HS-5 (cell line): ENCODE measurements at places on chromosomes 16 and 17.

DNA sequence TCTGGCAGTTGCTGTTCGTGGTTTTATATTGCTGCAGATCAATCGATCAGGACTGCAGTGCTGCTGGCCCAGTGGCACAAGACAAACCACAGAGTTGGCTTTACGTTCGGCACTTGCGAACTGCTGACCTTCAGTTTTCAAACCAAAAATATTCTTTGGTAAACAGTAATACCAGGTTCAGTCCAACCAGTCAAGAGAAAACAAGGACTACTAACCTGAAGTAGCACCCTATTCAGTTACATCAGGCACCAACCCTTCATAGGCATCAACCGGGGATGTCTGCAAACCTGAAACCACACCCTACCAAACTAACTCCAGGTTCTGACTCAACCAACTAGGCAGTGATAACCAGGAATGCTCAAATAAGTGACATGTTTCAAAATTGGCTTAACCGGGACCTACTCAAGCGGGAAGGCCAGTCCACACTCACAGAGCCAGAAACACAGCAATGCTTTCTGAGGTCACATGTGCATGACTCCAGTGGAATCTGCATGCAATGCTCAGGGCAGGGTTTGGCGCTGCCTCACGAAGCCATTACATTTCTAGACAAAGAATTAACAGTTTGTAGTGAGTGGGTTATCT is 91.1 kb downstream of the SMG6 start:
- DNase-seq = no peak

- DNase-seq = peak; percentile 89
Observed at GRCh38 chr17:31052187-31052889, 42.4 kb upstream of the NF1 start.

DNA sequence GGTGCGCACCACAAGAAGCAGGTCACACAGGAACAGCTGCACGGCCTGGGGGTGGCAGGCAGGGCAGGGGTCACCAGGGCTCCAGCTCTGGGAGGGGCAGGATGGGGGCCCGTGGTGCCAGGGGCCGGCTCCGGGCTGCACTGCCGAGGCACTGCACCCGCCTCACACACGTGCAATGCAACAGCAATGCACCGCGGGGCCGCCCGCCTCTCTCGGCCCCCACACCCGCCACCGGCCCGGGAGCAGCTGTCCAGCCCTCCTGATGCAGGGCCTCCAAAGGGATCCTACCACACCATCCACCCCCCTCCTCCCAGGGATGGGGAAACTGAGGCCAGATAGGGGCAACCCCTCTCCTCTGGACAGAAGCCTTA is 23.1 kb downstream of the SREBF1 start:
- no peak for DNase-seq

DNA sequence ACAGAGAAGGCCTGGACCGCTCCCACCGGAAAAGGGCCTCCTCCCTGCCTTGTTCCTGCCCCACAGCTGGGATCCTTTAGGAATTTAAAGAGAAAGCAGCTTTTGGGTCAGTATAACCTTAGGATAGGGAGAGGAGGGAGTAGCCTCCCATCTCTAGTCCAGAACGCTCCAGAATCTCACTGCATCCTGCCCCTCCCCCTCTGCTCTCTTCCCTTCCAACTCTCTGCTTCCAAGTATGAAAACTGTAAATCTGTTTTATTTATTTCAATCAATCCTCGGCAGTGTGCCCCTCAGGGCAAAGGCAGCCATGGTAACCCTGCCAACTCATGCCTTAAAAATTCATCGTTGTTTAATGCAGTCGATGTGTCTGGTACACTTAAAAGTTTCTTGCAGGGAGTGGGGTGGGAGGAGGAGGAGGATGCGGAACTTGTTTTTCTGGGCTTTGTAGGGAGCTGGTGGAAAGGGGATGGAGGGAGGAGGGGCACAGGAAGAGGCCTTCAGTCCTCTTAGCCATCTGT is 21.2 kb upstream of the MTSS2 start:
- DNase-seq = peak; percentile 82

- no peak for DNase-seq
Observed at GRCh38 chr17:83091257-83092141, 12.1 kb downstream of the METRNL start.

GRCh38 chr16:79204486-79204885 is 396.1 kb downstream of the MAF start:
- DNase-seq = no peak

DNA sequence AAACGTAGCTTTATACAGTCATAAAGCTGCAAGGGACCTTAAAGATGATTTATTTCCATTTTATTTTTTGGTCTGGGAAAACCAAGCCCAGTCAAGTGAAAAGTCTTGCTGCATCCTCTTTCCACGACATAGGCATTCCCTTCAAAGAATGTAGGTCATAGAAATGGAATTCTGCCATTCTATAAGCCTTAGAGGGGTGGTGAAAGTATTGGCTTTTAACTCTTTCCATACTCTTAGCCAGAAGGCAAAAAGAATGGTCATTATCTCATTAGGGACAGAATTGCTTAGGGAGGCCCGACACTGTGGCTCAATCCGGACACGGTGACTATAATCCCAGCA is 7.9 kb upstream of the MSL1 start:
- no peak for DNase-seq

GRCh38 chr16:15874745-15875314 is 13.6 kb downstream of the CEP20 start:
- peak; percentile 33 for DNase-seq

DNA sequence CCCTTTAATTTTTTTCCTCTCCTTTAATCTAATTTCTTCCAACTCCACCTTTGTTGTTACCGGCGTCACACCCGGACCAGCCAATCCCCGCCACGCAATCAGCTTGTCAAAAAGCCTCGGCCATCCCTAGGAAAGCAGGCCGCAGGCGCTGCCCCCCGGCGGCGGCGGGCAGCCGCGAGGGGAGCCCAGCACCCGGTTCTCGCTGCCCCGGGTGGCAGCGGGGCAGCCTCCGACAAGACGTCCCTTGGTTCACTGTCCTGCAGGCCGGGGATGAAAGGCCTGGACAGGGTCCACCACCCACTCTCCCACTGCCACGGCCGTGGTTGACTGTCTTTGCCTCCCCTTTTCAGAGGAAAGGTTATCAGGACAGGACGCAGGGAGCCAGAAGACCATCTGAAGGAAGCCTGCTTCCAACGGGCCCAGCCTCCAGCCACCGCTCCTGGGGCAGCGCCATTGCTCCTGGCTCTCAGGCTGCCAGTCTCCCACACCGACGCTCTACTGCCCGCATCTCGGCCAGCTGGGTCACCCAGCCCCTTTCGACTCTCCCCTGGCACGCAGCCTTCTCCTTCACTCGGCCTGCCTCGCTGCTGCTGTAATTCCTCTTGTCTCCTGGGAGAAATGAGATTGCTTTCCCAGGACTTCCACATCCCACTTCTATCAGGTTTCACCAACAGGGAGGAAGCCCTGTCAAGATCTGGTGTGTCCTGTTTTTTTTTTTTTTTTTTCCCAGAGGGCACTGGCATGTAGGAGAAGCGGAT is 2.8 kb upstream of the UBTF start:
- no peak for DNase-seq

GRCh38 chr17:80575057-80575875 is 30.6 kb downstream of the RPTOR start:
- DNase-seq = peak; percentile 34

GRCh38 chr17:29068818-29069217 is 25.9 kb downstream of the PIPOX start:
- DNase-seq = no peak

- DNase-seq = no peak
Observed at GRCh38 chr17:27882162-27882840, 10.9 kb downstream of the LYRM9 start.

DNA sequence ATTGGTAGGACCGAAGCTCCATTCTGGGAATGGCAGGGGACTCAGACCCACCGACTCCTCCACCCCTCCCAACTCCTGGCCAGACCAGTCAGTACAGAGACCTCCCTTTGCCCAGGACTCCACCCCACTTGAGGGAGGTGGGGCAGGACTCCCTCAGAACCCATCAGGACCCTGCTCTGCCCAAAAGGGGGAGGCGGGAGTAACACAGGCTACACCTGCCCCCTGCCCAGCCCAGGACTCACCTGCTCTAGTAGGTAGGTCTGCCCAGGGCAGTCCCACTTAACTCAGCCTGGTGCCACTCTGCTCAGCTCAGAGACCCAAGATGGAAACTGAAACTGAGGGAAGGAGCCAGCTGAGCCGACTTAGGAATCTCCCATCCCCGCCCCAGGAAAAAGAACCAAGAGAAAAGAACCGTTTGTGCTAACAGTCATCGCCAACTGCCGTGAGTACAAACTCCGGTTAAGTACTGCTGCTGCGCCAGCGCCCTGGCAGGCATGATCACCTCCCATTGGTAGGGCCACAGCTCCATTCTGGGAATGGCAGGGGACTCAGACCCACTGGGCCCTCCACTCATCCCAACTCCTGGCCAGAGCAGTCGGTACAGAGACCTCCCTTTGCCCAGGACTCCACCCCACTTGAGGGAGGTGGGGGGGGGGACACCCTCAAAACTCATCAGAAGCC is 503 bp downstream of the DHX58 start:
- no peak for DNase-seq

DNA sequence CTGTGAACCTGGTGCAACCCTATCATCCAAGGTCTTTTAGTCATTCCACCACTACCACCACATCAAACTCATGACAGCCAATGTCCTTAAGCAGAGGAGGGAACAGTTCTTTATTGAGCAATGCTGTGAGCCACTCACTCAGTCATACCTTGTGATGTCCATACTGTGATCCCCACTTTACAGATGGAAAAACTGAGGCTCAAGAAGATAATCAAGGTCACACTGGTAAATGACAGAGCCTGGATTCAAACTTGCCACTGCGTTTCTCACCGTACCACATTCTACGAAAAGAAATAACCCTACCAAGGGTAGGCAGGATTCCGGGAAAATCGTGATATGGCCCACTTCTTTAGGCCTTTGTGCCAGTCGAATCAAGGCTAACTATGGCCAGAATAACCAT is 172.6 kb downstream of the CCT6B start:
- DNase-seq = no peak

DNA sequence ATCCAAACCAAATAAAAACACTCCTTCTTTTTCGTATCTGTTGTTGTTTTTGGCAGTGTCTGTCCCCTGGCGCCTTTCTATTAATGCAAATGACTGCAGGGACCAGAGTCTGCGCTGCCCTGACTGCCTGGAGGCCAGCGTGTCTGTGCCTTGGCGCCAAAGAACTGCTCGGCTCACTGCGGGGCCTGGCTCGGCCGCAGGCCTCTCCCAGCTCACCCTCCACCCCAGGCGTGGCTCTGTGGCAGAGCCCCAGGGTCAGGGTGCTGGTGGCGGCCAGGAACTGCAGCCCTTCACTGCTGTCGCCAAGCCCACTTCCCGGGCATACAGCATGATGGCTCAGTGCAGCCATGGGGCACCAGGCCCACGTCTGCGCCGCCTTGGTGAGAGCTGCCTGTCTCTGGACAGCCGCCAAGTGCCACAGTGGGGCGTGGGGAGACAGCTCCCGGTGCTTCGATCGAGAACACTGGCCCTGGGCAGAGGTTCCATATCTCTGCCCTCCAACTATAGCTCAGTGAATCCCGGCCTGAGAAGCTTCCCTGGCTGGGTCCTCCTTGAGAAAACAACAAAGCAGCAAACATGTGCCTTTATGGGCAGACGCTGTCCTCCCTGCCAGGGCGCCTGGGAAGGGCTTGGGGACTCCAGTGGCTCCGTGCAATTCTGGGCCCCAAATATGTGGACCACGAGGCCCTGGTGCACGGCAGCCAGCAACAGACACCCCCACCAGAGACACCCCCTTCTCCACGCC is 11.1 kb downstream of the CANT1 start:
- no peak for DNase-seq
